Stimulated activated naive CD8-positive, alpha-beta T cell treated with anti-CD3 and anti-CD28 coated beads, Interleukin-15, Interleukin-2, amounts not matched to agents 100 U/mL and 50 U/mL, for 24 hours (primary cell): ENCODE measurements at places on chromosomes 5 and 9.

DNA sequence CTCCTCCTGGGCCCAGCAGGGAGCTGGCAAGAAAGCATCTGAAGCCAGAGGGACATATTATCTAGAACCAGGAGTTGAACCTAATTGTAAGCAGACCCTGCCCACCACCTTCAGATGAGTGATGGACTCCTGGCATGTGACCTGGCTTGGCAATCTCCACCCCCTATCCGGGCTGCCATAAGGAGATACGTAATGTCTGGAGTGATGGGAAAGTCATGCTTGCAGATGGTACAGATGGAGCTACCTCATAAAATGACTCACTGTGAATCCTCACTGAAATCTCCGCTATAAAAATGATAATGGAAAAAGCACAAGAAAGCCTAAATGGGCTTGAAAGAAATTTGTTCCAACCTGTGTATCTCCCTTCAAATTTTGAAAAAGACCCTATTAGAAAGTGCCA lies 157.5 kb downstream of the DMRT2 start:
- DNase-seq: no peak

- no peak for DNase-seq
Measured at GRCh38 chr9:121305269-121305994, 37.5 kb downstream of the GSN start.

GRCh38 chr9:97907046-97907445 lies 15.3 kb downstream of the TRMO start:
- DNase-seq: no peak

DNA sequence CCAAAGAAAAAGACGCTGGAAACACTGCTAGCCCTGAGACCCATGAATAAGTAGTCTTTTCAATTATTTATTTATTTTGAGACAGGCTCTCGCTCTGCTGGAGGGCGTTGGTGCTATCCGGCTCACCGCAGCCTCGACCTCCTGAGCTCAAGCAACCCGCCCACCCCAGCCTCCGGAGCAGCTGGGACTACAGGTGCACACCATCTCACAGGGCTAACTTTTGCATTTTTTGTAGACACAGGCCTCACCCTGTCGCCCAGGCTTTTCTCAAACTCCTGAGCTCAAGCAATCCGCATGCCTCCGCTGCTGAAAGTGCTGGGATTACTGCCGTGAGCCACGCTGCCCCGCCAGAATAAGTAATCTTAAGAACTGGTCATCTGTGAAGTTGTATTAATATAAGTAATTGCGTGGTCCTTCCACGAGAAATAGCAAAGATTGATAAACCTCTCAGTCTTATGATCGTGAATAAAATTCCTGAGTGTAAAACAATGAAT lies 1.6 kb downstream of the ANXA2R start:
- DNase-seq: peak; percentile 55

DNA sequence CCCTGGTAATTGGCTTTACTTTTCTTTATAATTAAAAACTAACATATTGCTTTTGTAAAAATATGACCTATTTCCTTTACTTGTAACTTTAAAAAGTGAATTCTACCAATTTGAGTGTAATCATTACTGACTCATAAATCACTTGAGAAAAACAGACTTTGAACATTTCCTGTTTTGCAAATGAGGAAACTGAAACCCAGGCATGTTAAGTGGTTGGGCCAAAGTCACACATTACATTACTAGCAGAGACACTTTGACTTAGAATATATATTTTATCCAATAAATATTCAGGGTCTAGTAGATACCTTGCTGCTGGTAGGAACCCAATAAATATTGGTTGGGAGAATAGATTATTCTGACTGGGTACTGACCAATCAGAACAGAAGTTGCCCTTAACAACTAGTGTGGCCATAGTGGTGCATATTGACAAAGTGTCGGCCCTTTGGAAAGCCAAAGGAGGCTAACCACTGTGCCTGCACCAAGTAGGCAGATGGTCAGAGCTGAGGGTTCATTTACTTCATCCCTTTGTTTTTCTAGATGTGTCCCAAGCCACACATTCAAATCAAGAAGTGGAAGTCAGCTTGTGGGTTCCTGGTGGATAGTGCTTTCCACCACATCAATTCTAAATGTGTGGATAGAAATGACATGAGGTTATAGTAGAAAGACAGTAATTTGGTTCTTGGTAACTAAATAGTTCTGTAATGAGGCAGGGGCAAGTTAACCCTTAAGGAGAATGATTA lies 365.1 kb upstream of the RIOK2 start:
- DNase-seq: no peak

GRCh38 chr5:108797396-108797795 lies 49.7 kb downstream of the FER start:
- no peak for DNase-seq

- no peak for DNase-seq
Measured at GRCh38 chr5:175795959-175796358, 75.4 kb upstream of the CPLX2 start.
